ENCODE measurements at places on chromosomes 4 and X.

- H3K4me3 ChIP-seq: no peak overlapping the region
- H3K27ac ChIP-seq: no peak overlapping the region
- DNase-seq: no peak
- H3K36me3 ChIP-seq: no peaks in the 10 kb centered on the region
- no peaks in the 10 kb centered on the region for H3K4me1 ChIP-seq
Measured at GRCh38 chr4:156870131-156870530, 101.5 kb downstream of the PDGFC start.

GRCh38 chr4:6938237-6938636 is 28.6 kb downstream of the TBC1D14 start:
- H3K4me1 ChIP-seq: peaks cover 66% of the 10 kb centered on the region
- no peak overlapping the region for H3K4me3 ChIP-seq
- H3K27me3 ChIP-seq: no peaks in the 10 kb centered on the region
- H3K36me3 ChIP-seq: peaks cover 7% of the 10 kb centered on the region
- H3K27ac ChIP-seq: no peak overlapping the region

GRCh38 chr4:144178414-144178813 is 37.9 kb upstream of the GYPA start:
- no peak overlapping the region for H3K4me3 ChIP-seq
- DNase-seq: no peak
- no peaks in the 10 kb centered on the region for H3K36me3 ChIP-seq
- no peak overlapping the region for H3K27ac ChIP-seq
- H3K4me1 ChIP-seq: no peaks in the 10 kb centered on the region

GRCh38 chrX:88135735-88136134 is 611.3 kb upstream of the CPXCR1 start:
- H3K4me3 ChIP-seq: no peak overlapping the region
- H3K4me1 ChIP-seq: no peaks in the 10 kb centered on the region
- H3K27me3 ChIP-seq: no peaks in the 10 kb centered on the region
- H3K36me3 ChIP-seq: no peaks in the 10 kb centered on the region

DNA sequence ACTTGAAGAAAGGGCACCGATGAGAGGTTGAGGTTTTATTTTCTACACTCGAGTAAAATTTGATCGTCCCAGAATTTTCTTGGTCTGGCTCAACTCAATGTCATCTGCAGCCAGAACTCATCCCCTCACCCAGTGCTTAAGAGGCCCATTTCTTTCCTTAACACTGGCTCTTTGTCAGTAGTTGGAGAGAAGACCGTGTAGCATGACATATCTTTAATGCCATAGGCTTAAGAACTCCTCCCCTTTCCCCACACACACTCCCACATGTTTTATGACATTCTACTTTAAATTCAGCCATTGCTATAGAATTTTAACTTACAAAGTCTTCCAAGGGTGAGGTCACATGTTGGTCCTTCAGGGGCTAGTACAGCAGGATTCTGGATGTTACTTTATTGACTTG is 44.2 kb upstream of the ZNF827 start:
- H3K36me3 ChIP-seq: no peaks in the 10 kb centered on the region
- no peak for DNase-seq
- H3K4me1 ChIP-seq: no peaks in the 10 kb centered on the region
- no peaks in the 10 kb centered on the region for H3K27me3 ChIP-seq

GRCh38 chr4:27921231-27921630 is 1060.6 kb downstream of the STIM2 start:
- H3K4me1 ChIP-seq: no peaks in the 10 kb centered on the region
- no peaks in the 10 kb centered on the region for H3K27me3 ChIP-seq
- H3K4me3 ChIP-seq: no peak overlapping the region

DNA sequence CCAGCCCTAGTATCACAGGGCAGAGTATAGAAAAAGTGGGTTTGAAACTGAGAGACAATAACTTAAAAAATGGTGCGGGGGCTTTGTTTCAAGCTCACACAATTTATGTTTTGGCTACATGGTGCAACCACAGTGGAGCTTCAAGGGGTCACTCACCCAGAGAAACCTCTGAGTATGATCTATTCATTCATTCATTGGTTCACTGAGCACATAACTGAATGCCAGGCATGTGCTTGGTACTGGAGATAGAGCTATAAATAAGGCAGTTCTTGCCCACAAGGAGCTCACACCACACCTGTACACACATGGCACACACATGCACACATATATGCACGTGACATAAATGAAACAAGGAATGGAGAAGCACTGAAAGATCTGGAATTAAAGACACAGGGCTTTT is 171.4 kb downstream of the NHS start:
- peaks cover 33% of the 10 kb centered on the region for H3K4me1 ChIP-seq
- no peak overlapping the region for H3K4me3 ChIP-seq
- no peak for DNase-seq
- H3K36me3 ChIP-seq: no peaks in the 10 kb centered on the region

DNA sequence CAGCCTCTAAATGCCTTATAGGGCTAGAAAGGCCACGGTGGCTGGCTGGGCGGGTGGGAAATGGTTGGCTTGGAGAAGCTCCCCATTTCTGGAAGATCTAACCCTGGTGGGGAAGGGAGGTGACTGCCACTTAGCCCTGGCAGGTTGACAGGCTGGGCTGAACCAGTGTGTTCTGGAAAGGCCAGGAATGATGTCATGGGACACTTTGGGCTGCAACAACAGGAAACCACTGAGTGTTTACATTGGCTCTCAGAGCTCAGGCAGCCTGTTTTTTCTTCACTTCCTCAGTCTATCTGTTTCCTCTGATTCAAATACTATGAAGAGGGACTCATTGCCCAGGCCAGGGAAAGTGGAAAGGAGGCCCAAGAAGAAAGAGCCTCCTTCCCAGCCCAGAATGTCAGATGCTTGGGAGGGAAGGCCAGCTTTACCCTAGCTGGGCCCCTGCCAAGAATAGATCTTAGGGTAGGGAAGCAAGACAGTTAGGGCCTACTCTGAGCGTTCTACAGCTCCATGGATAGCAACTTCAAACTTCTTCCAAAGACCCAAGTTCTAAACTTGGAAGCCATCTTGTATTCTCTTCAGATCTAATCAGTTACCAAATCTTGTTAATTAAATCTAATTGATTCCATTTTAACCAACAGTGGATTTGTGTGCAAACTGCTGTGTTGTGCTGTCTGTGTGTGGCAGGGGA is 65.8 kb upstream of the MSN start:
- H3K27me3 ChIP-seq: no peaks in the 10 kb centered on the region
- no peaks in the 10 kb centered on the region for H3K4me1 ChIP-seq
- H3K27ac ChIP-seq: peak overlapping the region; percentile 23
- DNase-seq: peak; percentile 25
- no peaks in the 10 kb centered on the region for H3K36me3 ChIP-seq
- H3K4me3 ChIP-seq: no peak overlapping the region

- H3K4me3 ChIP-seq: no peak overlapping the region
- no peak for DNase-seq
- H3K27me3 ChIP-seq: no peaks in the 10 kb centered on the region
- no peaks in the 10 kb centered on the region for H3K36me3 ChIP-seq
- H3K4me1 ChIP-seq: peaks cover under 1% of the 10 kb centered on the region
Measured at GRCh38 chrX:72097098-72097497, 34.6 kb downstream of the RTL5 start.

DNA sequence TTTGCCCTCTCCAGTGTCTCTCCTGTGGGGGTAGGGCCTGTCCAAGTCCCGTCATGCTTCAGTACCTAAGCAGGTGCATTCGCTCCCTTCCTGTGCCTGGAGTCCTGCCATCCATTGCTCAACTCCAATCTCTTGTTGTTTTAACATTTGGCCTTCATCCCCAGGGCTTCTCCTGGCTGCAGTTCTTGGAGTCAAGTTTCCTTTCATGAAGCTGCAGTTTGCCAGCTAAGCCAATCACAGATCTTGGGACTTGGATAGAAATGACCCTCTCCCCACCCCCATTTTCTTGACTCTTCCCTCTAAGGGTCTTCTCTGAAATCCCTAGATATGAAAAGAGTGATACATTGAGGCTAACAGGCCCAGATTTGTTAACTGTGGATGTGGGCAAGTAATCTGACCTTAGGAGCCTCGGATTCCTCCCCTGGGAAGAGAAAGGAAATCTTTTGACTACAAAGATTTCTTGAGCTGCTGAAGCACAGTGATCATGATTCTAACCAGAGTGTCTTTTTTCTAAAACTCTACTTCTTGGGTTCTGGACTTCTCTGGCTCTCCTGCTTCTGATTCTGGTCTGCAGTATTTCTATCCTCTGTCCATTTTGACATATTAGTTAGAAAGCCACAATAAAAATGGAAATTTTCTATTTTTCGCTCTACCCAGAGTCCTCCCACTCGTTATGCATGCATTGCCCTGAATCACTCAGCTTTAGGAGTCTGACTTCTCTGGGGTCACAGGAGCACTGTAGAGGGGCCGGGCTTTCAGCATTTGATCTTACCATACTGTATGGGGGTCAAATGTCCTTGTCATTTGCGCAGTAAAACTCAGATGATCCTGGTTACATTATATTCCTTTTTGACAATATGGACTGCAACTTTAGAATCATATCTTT is 61.0 kb downstream of the CHRNA9 start:
- no peak for DNase-seq
- H3K36me3 ChIP-seq: no peaks in the 10 kb centered on the region
- no peaks in the 10 kb centered on the region for H3K4me1 ChIP-seq

DNA sequence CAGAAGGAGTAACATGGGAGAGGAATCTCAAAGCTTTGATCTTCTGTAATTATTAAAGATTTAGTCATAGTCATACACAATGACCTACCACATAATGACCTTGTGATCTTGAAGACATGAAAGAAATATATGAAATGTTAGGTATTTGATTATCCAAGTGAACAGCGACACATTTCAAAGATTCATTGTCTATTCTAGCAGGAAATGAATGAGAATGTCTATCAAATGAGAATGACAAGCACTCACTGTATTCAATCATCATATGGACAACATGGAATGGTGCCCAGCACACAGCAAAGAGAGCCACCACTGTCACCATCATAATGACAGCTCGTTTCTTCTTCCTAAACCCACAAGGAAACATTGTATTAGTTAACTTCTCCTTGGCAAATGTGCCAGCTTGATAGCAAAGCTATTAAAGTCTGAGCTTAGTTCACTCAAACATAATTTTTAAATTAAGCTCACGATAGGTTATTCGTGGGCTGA is 50.6 kb downstream of the QRFPR start:
- H3K27me3 ChIP-seq: no peaks in the 10 kb centered on the region
- no peak overlapping the region for H3K27ac ChIP-seq
- H3K4me3 ChIP-seq: no peak overlapping the region
- no peak for DNase-seq
- no peaks in the 10 kb centered on the region for H3K36me3 ChIP-seq

- peak; percentile 42 for DNase-seq
- H3K36me3 ChIP-seq: no peaks in the 10 kb centered on the region
- peaks cover 13% of the 10 kb centered on the region for H3K4me1 ChIP-seq
- no peak overlapping the region for H3K4me3 ChIP-seq
- H3K27ac ChIP-seq: peak overlapping the region; percentile 44
Measured at GRCh38 chr4:152643153-152644035, 36.4 kb downstream of the TMEM154 start.

- no peaks in the 10 kb centered on the region for H3K4me1 ChIP-seq
- no peak overlapping the region for H3K27ac ChIP-seq
- no peaks in the 10 kb centered on the region for H3K36me3 ChIP-seq
- DNase-seq: no peak
Measured at GRCh38 chrX:101602077-101602476, 15.7 kb downstream of the ARMCX6 start.

- H3K4me3 ChIP-seq: no peak overlapping the region
- no peak overlapping the region for H3K27ac ChIP-seq
- H3K36me3 ChIP-seq: no peaks in the 10 kb centered on the region
- no peaks in the 10 kb centered on the region for H3K27me3 ChIP-seq
- no peaks in the 10 kb centered on the region for H3K4me1 ChIP-seq
- no peak for DNase-seq
Measured at GRCh38 chr4:8769645-8770517, 101.8 kb downstream of the HMX1 start.

DNA sequence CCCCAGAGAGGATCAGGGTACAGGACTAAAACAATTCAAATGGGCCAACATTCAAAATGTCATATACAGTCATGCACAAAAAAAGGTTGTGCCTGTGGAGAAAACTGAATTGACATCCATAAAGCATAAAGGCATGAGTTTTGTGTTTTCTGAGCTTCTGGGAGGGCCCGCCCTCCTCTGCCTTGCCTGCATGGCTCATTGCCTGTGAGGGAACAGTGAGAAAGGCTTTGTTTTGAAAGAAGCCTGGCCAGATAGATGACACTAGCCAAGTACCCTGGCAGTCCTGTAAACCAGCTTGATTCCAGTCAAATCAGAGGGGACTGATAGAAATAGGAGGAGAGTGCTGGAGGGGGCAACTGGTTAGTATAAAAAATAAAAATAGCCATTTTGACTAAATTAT is 194.3 kb downstream of the KIT start:
- no peak for DNase-seq
- no peaks in the 10 kb centered on the region for H3K36me3 ChIP-seq
- no peaks in the 10 kb centered on the region for H3K4me1 ChIP-seq

DNA sequence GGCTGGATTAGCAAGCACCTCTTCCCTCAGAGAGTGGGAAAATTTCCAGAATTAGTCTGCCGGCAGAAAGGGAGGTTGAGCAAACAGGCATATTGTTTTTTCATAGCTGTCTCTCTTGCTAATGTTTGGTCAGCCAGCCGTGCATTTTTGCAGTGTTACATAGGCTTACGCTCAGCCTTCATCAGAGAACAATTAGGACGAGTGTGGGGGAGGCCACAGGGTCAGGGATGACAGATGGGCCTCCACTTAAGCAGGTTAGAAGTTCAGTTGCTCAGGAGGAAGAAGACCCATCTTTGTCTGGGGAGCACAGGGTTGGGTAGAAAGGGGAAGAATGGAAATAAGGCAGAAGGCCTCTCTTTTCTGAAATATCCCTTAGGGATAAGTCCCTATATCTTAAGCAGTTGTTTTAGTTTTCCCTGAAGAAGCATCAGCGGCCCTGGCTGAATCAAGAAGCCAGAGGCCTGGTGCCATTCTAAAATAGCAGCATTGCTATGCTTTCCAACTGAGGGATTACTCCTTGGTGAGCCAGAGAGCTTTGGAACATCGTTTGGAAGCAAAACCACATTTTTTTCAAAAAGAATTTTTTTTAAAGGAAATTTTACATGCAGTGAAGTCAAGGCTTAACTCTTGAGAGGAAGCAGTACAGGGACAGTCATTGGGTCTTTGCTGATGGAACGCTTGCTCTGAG is 118.8 kb downstream of the SMIM20 start:
- peaks cover 4% of the 10 kb centered on the region for H3K27me3 ChIP-seq
- H3K27ac ChIP-seq: peak overlapping the region; percentile 16
- no peak overlapping the region for H3K4me3 ChIP-seq

GRCh38 chr4:106981431-106981830 is 54.7 kb downstream of the DKK2 start:
- no peak for DNase-seq
- H3K27me3 ChIP-seq: no peaks in the 10 kb centered on the region
- no peak overlapping the region for H3K4me3 ChIP-seq
- no peaks in the 10 kb centered on the region for H3K4me1 ChIP-seq

- no peaks in the 10 kb centered on the region for H3K36me3 ChIP-seq
- H3K4me3 ChIP-seq: no peak overlapping the region
- H3K27ac ChIP-seq: no peak overlapping the region
Measured at GRCh38 chr4:52234561-52235440, 183.7 kb downstream of the SPATA18 start.

DNA sequence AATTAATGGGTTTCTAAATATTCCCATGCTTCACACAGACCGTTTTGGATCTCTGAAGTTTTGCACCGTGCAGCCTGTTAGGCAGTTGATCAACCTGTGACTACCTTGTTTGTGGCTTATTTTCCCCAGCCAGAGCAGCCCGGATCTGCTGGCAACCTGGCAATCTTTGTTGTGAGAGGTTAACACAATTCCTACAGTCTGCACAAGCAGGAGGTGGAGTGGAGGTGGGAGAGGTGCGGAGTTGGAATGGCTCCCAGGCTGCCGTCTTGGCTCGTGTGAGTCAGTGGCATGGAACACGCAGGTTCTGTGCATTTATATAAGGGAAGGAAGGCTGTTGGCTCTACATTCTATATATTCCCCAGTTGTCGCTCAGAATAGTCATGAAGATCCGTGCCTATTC is 70.9 kb upstream of the STOX2 start:
- no peaks in the 10 kb centered on the region for H3K27me3 ChIP-seq
- H3K4me1 ChIP-seq: no peaks in the 10 kb centered on the region
- no peaks in the 10 kb centered on the region for H3K36me3 ChIP-seq
- DNase-seq: no peak
- no peak overlapping the region for H3K4me3 ChIP-seq
- H3K27ac ChIP-seq: no peak overlapping the region

Data from large intestine (tissue), 12 donors.